ENCODE measurements at places on chromosomes 1 and 21.

DNA sequence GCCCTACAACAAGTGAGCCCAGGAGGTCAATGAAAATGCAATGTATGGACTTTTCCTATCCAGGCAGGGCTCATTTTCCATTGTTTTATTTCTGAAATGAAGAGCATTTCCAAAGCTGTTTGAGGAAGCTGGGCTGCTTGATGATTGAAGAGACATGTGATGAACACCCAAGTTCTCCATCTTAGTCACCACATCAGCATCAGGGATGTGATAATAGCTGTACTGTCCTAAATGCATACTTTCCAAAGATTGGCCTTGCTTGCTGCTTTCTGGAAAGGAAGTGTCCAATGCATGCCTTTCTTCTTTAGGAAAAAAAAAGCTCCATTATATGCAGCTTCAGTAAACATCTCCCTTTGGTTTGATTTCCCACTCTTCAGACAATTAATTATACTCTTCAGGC, 425.9 kb upstream of the RUNX1 start:
- DNase-seq: no peak

DNA sequence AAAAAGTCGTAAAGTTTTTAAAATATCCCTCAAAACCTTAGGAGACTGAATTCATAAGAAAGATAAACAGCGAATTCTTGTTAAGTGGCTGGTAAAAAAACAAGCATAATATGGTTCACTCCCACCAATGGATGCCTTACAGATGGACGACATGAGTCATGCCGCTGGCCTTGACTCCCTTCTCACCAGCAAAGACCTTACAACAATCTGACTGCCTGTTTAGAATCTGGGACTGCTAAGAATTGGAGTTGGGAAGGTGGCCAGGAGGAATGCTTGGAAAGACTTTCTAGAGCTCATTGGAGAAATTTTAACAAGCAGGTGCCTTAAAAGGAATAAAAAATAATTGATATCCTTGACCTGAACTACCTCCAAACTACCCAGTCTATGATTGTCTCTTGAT, 206.9 kb upstream of the FMN2 start:
- no peak for DNase-seq

DNA sequence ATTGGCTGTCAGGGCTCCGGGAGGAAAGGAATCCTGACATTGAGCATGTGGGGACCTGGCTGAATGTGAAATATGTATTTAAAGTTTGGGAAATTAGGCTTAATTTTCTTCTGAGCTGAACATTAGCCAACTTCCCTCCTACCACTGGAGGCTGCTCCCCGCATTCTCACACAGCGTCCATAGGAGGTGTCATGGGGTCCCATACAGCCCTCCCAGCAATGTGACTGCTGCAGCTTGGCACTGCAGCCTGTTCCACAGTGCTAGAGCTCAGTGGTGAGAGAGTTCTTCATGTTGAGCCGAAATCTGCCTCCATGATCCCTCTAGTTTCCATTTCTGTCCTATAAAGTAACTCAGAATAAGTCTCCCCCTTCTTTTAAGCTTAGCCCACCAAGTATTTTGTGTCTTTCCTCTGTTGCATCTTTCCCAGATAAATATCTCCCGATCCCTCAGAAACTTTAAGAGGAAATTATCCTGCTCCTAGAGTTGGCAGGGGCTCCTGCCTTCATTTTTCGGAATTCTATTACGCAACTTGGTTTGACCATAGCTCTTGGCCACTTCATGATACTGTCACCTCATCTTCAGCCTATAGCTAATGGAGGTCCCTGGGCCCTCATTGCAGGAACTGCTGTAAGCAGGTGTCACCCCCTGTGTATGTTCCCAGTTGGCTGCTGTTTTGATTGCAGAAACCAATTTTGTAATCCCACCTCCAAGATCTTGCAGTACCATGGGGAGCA, 2.0 kb downstream of the FCRL6 start:
- DNase-seq: no peak

GRCh38 chr1:113793878-113794834, 18.1 kb downstream of the RSBN1 start:
- DNase-seq: no peak

DNA sequence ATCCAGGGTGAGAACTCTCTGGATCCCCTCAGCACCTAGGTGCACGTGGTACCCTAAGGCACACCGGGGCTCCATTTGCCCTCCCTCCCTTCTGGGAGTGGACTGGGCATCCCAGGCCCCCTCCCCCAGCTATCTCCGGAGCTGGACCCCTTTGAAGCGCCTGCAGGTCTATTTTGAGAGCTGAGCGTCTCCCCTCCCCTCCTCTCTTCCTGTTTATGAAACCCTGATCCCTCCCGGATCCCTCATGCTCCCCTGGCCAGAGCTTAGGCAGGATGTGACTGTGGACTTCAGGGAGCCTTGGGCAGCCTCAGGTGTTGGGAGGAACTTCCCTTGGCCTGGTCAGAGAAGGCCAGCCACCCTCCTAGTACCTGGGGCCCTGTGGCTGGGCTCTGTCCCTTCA, 10.2 kb downstream of the RPS6KA1 start:
- no peak for DNase-seq

DNA sequence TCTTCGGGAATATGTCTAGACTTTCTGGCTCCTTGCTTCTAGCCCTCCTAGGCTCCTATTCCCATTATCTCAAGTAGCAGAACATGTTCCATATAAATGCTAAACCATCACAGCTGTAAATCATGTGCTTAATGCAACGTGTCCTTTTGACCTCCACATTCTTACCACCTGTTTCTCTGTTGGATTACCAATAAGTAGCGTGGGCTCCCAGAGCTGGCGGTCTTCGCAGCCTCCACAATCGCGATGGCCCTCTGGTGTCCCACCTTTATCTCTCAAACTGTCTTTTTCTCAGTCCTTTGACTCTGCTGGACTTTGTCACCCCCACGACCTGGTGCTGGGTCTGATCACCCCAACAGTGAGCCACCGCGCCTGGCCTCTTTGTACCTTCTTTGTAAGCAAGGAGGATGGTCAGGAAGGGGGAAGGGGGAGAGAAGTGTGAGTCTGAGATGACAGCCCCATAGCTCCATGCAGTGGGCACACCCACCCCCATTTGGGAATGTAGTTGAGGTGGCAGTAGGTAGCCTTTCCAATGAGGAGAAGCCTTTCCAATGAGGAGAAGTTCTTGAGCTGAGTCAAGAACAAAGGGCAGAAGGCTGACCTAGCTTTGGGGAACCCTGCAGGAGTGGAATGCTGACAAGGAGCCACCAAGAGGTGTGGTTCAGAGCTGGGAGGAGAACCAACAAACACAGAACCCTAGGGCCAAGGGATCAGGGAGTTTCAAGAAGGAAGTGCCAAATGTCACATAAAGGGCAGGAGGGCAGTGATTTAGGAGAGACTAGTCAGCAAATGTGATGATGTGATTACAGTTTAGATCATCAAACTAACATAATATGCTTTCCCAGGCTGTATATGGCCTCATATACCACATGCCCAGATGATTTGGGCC, 14.2 kb downstream of the TRAF5 start:
- no peak for DNase-seq

DNA sequence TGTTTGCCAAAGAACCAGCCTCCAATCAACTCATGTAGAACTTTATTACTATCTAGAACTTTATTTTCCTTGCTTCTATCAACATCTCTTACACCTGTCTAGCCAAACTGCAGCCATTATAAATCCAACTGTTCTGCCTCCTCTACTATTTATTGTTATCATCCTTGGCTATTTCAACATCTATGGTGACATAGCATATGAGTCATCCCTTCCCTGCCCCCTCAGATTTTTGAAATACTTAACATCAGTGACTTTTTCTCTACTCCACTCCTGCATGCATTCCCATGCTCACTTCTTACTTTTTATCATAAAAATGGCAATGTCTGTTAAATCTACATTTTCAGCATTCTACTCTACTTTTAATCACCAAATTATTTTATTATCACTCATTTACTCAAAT, 544.9 kb upstream of the NEGR1 start:
- DNase-seq: no peak

DNA sequence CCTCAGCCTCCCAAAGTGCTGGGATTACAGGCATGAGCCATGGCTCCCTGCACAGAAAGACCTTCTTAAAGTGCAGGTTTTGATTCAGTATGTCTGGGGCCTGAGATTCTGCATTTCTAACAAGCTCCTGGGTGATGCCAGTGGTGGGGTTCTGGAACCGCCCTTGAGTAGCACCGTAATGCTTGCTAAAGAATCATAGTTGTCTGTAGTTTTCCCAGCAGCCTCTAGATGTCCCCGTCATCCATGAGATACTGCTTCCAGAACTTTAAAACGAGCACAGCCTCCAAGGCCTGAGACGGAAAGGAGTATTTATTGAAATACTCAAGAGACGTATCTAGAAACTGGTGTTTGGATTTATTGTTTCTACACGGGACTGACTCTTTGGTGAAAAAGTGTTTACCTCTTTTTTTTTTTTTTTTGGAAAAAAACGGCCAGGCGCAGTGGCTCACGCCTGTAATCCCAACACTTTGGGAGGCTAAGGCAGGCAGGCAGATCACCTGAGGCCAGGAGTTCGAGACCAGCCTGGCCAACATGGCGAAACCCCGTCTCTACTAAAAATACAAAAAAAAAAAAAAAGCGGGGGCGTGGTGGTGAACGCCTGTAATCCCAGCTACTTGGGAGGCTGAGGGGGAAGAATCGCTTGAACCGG, 2.6 kb upstream of the TOR3A start:
- peak; percentile 49 for DNase-seq

GRCh38 chr1:17184822-17185484, 20.0 kb upstream of the PADI1 start:
- no peak for DNase-seq

Data from NCI-H1092 (cell line).